ENCODE measurements at places on chromosomes 6 and 20. TPM values are rescaled to one million over a fixed set of nuclear protein-coding genes. Genes with fewer than 3 reads are reported as not detected.

DNA sequence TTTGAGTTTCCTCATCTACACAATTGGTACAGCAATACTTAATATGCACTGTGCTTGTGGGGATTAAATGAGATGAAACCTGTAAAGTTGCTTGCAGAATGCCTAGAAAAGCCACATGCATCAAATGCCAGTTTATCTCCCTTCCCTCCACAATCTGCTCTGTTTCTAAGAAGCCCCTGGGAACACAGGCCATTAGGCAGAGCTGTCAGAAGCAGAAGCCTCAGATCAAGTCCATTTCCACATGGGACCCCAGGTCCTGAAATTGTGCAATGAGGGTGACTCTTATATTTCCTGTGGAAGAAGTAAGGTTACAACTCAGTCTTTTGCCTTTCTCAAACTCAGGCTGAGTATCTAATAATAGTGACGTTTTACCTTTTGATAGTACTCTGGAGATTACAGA is 737.4 kb downstream of the KIF16B start:
- no peak for DNase-seq

GRCh38 chr6:5569491-5569890 is 308.2 kb downstream of the FARS2 start:
- no peak for DNase-seq

GRCh38 chr6:116929825-116930224 is 52.8 kb downstream of the RFX6 start:
- no peak for DNase-seq

GRCh38 chr6:121823437-121823851 is 388.0 kb downstream of the GJA1 start:
- no peak for DNase-seq

Gene COL9A3
- 0.56 TPM for total RNA-seq

Gene SYNDIG1
- not detected for total RNA-seq

Gene TMEM74B
- total RNA-seq: not detected

Measured in T-cell (primary cell).